ENCODE measurements at places on chromosomes 4 and X. TPM values are rescaled to one million over a fixed set of nuclear protein-coding genes. Genes with fewer than 3 reads are reported as not detected.

The PABPC1L2B gene
- total RNA-seq: not detected

The ZNF141 gene
- total RNA-seq: 19.6 TPM

- peak; percentile 37 for DNase-seq
Observed at GRCh38 chrX:45788315-45788714, 587.6 kb upstream of the DIPK2B start.

DNA sequence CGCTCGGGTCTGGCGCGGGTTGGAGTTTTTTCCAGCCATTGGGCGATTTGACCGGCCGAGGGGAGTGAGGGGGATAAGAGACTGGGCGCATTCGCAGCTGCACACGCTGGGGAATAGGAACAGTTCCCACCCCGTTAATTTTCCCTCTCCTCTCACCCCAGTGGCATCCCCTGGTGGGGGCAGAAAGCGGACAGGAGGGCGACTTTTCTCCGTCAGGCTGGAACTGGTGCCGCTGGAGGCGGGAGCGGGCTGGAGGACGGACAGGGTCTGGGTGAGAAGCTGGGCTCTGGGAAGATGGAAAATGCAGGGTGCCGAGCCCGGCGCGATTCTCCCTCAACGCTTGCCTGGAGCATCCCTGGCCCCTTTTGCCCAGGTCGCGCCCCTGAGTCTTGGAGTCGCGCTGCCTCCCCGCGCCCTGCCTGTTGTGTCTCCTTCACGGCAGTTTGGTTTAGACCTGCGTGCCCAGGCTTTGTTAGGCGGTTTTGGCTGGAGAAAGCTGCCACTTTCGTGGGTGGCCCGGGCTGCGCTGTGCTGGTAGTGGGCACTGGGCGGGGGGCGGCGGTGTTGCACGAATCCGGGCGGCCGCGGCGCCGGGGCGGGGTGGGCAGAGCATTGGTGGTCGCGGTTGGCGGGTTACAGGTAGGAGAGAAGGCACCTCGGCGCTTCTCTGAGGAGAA, 2.0 kb downstream of the ADGRL3 start:
- peak; percentile 23 for DNase-seq

All from cardiac muscle cell (in vitro differentiated cells and primary cell).